Stimulated activated CD8-positive, alpha-beta memory T cell treated with anti-CD3 and anti-CD28 coated beads, Interleukin-12 subunit alpha, Interleukin-12 subunit beta, amount 100 ng/mL, for 1 hour (primary cell): ENCODE measurements at places on chromosomes 6 and 20.

DNA sequence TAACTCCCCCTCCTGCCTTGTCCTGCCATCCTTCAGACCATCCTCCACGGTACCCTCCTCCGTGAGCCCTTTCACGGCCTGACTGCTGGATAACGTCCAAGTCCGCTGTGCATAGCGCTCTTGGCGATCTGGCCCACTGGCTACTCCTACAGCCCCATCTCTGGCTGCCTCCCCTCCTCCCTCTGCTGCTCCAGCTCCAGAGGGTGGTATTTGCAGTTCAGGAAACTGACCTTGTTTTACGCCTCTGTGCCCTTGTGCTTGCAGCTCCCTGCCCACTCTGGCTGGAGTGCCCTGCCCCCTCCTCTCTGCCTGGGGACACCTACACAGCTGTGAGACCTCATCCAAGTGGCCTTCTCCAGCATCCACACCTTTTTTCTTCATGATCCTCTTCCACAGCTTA is 6.5 kb upstream of the RREB1 start:
- no peak for DNase-seq

DNA sequence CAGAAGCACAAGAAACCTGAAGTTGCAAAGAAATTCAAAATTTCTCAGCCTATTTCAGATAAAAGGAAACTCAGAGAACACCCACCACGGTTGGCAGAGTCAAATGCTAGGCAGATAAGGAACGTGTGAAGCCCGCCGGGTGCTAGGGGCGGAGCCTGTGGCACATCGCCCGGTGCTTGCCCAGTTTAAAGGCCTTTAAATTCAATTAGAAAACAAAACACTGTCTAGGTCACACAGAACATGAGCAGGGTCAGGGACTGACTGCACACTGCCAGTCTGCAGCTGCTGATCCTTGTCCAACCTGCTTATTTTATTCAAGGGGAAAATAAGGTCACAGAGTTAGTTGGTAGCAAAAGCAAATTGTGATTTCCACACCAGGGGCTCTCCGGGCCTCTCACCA is 75.8 kb downstream of the PSMG4 start:
- no peak for DNase-seq

- no peak for DNase-seq
These were observed 182.8 kb downstream of the ZDHHC14 start for GRCh38 chr6:157563611-157564284.

GRCh38 chr6:74638412-74638811 is 567.4 kb downstream of the COL12A1 start:
- no peak for DNase-seq

- DNase-seq, result no peak
These were observed 5.9 kb downstream of the NUDT3 start for GRCh38 chr6:34386316-34387137.

GRCh38 chr6:7546383-7546782 is 4.9 kb downstream of the DSP start:
- DNase-seq, result no peak

DNA sequence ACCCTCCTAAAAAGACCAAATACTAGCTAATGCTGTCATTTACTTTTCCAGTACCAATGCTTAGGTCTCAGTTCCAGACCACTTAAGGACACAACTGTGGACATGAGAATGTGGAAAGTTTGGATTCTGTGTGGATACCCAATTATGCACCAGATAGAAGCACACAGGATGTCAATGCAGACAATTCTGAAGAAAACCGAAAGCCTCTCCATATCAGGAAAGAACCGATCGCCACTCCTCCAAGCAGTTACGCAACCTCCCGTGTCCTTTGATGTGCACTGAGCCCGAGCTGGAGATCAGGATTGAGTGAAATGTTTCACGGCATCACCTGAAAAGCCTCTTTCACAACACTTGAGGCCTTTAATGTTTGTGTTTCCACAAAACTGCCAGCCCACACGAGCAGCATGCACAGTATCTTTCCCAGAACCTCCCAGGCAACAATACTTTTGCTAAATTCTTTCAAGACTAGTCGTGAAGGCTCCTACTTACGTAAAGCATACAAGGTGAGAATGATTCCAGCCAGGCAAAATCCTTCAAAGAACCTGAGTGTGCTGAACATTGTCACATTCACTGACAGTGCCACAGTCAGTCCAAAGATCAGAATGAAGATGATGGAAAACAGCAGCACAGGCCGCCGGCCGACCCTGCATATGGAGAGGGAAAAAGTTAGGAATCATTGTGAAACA is 47.0 kb downstream of the SLC22A23 start:
- DNase-seq, result no peak

- DNase-seq, result no peak
These were observed 1.4 kb downstream of the TFAP2D start for GRCh38 chr6:50714487-50715379.

DNA sequence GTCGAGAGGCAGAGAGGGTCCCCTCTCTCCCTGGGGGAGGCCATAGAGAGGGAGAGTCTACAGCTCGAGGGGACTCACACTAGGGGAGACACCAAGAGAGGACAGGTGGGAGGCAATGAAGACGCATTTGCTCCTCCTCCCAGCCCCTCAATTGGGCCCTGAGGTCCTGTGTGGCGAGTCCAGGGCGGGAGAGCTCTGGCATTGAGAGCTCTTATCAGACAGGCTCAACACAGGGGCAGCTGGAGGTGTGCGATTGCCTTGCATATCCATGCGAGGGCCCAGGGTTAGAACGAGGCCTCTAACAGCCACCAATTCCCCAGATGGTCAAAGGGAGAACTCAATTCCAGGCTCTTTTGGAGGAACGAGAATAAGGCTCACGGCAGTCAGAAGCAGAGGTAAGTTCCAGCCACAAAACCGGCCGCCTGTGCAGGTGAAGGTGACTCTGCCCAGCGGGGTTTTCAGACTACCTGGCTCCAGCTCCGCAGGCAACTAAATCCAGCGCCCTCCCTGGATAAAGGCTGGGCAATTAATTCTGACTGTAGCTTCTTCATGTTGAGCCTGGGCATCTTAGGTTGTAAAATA is 94.0 kb upstream of the MPC1 start:
- DNase-seq, result no peak

- DNase-seq, result no peak
These were observed 542.2 kb downstream of the GRIK2 start for GRCh38 chr6:101935732-101936131.
